ENCODE measurements at places on chromosomes 11 and 22.

DNA sequence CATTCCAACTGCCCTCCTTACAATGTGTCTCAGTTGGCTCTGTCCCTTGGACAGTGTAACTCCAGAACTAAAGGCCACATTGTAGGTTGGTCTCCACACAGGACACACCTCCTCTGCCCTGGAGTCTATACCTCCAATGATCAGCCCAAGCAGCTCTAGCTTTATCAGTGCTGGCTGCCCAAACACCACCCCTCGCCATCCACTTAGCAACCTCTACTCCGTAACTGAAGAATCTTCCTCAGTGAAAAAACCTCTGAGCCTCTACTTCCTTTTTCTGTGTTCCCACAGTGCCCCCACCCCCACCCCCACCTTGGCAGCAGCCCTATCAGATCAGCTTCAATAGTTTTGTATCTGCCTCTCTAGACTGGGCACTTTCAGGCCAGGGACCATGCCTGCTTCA, 33.4 kb downstream of the SERPINH1 start:
- no peak for DNase-seq

DNA sequence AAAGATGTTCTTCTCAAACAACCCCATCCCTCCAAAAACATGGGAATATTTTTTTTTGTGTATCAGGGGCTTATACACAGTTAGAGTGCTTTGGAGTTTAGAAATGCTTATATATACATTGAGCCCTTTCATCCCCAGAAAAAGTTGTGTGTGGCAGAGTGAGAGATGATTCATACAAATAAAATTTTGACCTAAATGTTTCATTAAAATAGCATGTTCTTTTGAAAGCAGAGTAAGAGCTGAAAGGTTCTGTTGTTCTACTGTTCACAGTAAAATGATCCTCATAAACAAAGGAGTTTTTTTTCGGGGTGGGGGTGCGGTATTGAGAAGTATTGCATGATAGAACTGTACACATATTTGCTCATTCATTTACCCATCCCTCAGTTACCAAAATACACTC, 512.4 kb downstream of the DLG2 start:
- DNase-seq, result no peak

DNA sequence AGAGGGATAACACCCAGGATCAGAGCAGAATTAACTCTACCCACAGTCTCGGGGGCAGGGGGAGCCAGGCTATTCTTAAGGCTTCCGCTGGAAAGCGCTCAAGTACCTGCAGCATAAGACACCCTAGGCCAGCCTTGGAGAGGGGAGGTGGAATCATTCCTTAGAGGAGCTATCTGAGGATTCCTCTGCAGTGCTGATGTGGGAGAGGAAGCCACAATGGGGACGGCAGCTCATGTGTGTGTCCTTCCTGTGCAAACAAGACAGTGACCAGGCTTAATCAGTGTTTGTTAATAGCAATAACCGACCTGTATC, 382.2 kb upstream of the CADM1 start:
- DNase-seq, result no peak

GRCh38 chr22:22751043-22751603, 106.7 kb downstream of the GGTLC2 start:
- DNase-seq, result no peak

DNA sequence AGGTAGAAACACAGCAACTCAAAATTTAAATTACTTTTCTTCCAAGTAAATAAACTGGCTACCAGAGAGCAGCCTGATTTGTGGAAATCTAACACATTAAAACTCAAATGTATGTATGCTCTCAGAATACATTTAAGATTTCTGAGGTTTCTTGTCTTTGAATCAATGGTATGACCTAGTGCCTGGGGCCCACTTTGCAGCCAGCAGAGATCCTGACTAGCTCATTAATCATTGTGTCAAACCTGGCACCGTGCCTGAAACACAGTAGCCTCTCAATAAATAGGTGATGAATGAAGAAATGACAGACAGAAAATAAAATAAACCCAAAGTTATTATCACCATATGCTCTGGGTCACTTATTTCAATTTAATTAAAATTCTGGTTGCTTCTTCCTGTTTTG, 176.2 kb upstream of the FAT3 start:
- DNase-seq, result no peak

DNA sequence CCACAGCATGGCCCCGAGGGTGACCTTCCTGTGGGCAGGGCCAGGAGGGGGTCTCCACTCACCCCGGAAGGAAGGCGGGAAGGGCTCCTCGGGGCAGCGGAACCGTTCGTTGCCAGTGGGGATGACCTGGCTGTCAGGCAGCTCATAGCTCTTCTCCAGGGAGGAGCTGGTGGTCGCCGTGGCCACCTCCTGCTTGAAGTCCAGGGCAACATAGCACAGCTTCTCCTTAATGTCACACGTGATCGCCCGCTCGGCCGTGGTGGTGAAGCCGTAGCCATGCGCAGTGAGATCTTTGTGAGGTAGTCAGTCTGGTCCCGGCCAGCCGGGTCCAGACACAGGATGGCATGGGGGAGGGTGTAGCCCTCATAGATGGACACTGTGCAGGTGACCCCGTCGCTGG, 31.5 kb upstream of the SYT8 start:
- no peak for DNase-seq

DNA sequence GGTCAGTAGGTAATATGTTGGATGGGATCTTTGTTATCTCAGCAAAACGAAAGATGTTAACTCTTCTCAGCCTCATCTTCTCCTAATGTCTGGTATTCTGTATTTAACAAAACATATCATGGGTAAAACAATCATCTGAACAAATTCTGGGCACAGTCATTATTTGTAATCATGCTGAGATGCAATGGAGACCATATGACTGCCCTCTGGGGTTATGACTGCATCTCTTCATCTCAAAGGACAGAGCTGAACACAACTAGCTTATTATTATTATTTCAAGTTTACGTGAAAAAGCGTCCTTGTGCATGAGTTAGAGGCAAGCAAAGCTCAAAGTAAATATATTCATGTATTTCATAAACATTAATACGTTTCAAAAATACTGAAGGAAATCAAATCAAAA, 29.7 kb upstream of the PSMA1 start:
- DNase-seq, result no peak

- DNase-seq, result no peak
Observed at GRCh38 chr22:31447337-31447736, 42.3 kb downstream of the EIF4ENIF1 start.

Data from suppressor macrophage (primary cell).